ENCODE measurements at places on chromosomes 16 and 17.

DNA sequence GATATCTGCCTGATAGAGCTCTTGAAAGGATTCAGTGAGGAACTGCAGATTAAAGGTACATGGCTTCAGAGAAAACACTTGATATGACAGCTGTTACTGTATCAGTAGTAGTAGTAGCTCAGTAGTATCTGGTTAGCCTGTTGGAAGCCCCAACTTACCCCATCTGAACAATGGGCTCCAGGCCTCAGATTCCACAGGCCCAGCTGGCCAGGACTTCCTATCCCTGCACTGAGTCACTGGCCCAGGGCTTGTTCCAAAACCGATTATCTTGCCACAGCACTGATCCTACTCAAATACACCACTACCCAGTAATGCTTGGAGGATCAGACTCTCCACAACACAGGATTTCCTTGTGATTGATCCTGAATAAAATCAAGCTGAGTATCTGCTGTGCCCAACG, 32.6 kb downstream of the DCUN1D3 start:
- DNase-seq, result no peak

- no peak for DNase-seq
Observed at GRCh38 chr17:15913826-15914225, 31.1 kb upstream of the ADORA2B start.

DNA sequence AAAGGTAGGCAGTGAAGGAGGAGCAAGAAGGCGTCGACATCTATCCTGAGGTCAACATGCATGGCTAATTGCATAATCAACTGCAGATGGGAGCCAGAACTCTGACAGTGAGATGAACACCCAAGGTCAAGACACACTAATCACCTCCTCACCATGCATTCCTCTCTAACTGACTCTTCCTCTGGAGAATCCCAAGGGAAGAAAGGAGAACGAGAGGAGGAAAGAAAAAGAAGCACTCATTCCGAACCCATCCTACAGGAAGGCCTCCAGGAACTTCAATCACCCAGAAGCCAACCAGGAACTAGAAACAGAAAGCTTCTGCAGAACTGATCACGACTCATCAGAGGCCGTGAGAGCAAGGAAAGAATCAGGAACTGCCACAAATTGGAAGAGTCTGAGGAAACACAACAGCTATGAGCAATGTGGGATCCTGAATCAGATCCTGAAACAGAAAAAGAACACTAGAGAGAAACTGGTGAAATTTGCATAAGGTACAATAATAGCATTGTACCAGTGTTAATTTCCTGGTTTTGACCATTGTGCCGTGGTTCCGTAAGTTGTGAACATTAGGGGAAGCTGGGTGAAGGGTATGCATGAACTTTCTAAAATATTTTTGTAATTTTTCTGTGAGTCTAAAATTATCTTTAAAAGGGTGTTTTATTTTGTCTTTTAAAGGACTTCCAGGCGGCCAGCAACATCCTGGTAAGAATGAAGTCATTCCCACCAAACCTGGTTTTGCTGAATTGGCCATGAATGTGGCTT, 10.0 kb upstream of the BEAN1 start:
- DNase-seq, result no peak

GRCh38 chr17:49645654-49646053, 32.2 kb downstream of the SPOP start:
- no peak for DNase-seq

- no peak for DNase-seq
Observed at GRCh38 chr16:19715566-19715965, 2.5 kb downstream of the KNOP1 start.

DNA sequence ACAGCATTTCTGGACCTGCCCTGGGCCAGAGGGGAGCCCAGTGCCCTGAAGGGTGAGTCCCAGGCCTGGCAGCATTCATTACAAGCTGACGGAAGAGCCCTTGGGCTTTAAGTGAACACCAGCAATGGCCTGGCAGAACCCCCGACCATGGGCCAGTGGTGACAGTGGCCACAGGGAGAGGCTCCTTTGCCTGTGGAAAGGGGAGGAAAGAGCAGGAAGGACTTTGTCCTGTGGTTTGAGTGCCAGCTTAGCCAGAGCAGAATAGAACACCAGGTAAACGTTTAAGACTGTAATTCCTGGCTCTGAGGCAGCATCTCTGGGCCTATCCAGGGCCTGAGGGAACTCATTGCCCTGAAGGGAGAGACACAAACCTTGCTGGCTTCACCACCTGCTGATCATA, 34.3 kb upstream of the ATP2C2 start:
- DNase-seq, result no peak

- DNase-seq, result no peak
Observed at GRCh38 chr16:83951544-83951943, 1.5 kb upstream of the OSGIN1 start.

- DNase-seq, result no peak
Observed at GRCh38 chr17:67801626-67802175, 23.6 kb upstream of the BPTF start.

- DNase-seq, result no peak
Observed at GRCh38 chr16:87582216-87582965, 19.9 kb upstream of the JPH3 start.

Measured in nephron progenitor cell (in vitro differentiated cells).